ENCODE measurements at places on chromosomes 1 and 21.
A peak's percentile ranks its signal among the peaks of the same experiment; 100 is the strongest.

GRCh38 chr1:17696417-17697301 lies 58.5 kb upstream of the ACTL8 start:
- DNase-seq, result peak; percentile 80

DNA sequence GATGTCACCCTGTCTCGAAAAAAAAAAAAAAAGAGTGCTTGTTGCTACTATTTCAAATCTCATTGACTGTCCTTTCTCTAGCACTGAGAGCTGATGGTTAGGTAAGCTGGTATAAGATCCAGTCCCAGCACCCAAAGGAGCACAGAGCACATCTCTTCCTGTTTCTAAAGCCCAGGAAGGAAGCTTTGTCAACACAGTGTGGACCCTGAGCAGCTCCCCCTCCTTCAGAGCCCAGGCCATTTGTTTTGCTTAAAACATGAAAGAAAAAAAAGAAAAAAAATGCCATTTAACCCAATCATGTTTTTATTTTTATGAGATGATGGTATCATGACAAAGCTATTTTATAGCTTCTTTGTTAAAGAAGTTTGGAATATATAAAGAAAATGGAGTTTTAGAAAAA lies 184.1 kb upstream of the DUSP10 start:
- no peak for DNase-seq

GRCh38 chr1:93692451-93692861 lies 10.8 kb upstream of the BCAR3 start:
- DNase-seq, result peak; percentile 79

GRCh38 chr1:43123031-43123430 lies 49.1 kb downstream of the EBNA1BP2 start:
- no peak for DNase-seq

GRCh38 chr1:57850176-57850940 lies 426.5 kb upstream of the DAB1 start:
- DNase-seq, result no peak

GRCh38 chr1:15540186-15540585 lies 13.5 kb downstream of the DNAJC16 start:
- DNase-seq, result peak; percentile 83

DNA sequence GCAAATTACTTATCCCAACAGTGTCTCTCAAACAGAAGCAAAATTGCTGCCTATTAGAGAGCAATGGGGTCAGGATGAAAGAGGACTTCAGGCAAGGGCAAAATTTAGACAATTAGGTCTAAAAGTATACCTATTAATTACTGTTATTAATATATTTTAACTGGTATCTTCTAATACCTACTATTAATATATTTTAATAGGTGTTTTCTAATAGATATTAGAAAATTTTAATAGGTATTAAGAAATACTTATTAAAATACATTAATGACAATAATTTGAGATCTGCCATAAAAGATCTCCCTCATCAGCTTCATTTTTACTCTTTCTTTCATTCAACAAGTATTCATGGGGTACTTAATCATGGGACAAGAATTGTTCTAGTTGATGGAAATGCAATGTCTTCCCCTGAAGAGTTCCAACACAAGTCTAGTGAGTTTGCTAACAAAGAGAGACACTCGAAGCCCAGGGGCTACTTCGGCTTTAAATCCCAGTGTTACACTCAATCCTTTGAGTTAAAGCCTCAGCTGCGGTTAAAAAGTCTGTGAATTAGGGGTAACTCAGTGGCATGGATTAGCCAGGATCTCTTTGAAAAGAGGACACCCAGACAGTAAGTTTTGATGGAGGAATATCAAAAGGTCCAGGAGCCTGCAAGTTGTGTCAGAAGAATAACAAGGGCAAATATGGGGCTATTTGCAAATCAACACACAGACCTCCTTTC lies 44.1 kb downstream of the STYXL2 start:
- no peak for DNase-seq

- DNase-seq, result no peak
Observed at GRCh38 chr1:24325587-24326449, 6.7 kb downstream of the GRHL3 start.

DNA sequence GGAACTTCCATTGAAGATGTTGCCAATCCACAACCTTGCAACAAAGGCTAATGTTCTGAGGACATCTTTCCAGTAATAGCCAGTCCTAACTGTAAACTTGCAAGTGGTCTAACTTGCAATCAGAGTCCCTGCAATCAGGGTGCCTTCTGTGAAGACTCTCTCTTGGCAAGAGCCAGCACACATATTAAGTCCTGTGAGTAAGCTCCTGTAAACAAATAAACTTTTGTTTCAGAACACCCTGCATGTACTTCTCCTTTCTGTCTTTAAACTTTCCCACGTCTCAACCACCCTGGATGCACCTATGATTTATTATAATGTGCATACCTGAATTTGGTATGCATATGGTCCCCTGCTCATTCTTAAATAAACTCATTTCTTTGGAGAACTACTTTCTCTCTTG lies 9.1 kb downstream of the GBP7 start:
- DNase-seq, result no peak

DNA sequence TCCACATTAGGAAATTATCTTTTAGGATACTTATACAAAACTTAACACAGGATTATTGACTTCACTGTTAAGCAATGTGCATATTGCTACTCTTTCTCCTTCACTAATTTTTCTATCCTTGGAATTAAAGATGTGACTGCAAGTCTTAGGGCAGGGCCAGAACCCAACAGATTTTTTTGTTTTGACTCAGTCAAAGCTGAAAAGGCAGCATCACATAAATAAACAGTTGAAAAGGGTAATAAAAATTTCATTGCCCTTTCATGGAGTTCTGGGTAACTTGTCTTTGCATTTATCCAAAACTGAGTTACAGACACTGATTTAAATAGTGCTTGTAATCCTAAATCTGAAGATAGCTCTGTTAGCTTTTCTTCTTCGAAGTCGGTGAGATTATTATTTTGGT lies 1.9 kb upstream of the TMEM35B start:
- DNase-seq, result no peak

GRCh38 chr1:77375990-77376389 lies 94.2 kb downstream of the AK5 start:
- DNase-seq, result no peak

DNA sequence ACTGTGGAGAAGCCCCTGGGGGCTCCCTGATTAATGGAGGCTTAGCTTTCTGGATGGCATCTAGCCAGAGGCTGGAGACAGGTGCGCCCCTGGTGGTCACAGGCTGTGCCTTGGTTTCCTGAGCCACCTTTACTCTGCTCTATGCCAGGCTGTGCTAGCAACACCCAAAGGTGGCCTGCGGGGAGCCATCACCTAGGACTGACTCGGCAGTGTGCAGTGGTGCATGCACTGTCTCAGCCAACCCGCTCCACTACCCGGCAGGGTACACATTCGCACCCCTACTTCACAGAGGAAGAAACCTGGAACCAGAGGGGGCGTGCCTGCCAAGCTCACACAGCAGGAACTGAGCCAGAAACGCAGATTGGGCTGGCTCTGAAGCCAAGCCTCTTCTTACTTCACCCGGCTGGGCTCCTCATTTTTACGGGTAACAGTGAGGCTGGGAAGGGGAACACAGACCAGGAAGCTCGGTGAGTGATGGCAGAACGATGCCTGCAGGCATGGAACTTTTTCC lies 24.8 kb downstream of the PCSK9 start:
- DNase-seq, result no peak

DNA sequence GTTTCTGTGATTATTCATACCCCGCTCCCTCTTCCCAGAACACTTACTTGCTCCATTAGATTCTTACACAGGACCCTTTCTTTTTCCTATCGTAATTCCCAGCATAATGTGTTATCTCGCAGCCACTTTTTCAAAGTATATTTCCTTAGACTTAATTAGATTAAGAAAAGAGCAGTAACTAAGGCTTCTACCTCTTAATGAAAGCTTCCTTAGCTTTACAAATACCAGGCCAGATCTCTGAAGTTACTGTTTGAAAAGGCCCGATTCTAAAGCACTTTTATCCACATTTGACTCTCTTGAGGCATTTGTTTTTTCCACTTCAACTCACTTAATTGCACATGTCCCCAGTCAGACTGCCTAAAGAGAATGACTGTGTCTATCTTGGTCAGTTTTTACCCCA lies 1264.3 kb upstream of the ADGRL2 start:
- no peak for DNase-seq

DNA sequence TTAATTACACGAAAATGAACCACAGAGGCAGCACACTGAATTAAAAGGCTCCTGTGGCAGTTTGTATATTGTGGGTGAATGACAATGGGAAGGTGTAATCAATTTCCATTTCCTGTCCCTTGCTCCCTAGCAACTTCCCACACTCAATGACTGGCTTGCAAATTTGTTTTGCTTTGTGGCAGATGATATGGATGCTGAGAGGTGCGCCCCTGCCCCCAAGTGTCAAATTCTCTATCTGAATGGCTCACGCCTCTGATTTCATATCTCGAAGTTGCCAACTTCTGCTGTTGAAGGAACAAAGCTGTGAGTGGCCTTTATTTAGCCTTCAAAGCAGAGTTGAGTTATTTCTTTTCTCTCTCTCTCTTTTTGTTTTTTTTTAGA lies 86.0 kb downstream of the FOXD2 start:
- DNase-seq, result no peak

DNA sequence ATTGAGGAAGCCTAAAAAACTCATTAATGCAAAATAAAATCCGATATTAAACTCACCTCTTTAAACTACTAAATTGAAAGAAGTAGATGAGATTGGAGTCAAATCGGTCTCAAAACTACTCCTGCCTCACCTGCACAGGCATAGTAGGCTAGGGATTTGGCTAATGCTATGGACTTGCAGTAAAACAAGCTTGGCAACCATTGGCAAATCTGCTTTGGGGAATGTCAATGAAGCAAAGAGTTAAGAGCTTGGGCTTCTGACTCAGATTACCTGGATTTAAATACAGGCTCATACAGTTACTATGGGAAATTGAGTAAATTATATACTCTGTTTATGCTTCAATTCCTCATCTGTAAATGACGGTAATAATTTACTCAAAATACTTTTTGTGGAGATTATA lies 111.4 kb downstream of the TTLL7 start:
- no peak for DNase-seq
